ENCODE measurements at places on chromosomes 7 and 10.

GRCh38 chr7:114409750-114410149, 4.9 kb upstream of the FOXP2 start:
- DNase-seq: no peak

DNA sequence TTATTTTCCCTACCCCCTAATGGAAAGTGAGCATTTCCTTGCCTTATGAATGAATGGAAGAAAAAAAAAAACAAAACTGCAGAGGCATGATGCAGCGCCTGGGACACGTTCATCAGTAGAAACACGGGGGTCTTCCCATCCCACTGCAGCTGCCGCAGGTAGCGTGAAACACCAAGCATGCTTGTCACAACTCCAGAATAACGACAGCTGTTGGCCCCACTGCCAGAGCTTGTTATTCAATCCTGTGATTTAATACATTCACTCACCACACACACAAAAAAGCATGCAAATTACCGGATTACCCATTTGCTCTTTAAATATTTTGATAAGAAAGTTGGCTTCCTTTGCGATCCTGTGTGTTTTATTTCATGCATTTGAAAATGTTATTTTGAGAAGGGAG, 48.4 kb upstream of the GNA12 start:
- DNase-seq: no peak

GRCh38 chr10:18332048-18332447, 191.8 kb downstream of the CACNB2 start:
- DNase-seq: no peak

- DNase-seq: no peak
These were observed 11.8 kb downstream of the MACROH2A2 start for GRCh38 chr10:70064486-70064885.

- no peak for DNase-seq
These were observed 23.8 kb upstream of the FZD1 start for GRCh38 chr7:91240376-91240941.

- DNase-seq: no peak
These were observed 32.5 kb downstream of the CBX3 start for GRCh38 chr7:26233902-26234511.

DNA sequence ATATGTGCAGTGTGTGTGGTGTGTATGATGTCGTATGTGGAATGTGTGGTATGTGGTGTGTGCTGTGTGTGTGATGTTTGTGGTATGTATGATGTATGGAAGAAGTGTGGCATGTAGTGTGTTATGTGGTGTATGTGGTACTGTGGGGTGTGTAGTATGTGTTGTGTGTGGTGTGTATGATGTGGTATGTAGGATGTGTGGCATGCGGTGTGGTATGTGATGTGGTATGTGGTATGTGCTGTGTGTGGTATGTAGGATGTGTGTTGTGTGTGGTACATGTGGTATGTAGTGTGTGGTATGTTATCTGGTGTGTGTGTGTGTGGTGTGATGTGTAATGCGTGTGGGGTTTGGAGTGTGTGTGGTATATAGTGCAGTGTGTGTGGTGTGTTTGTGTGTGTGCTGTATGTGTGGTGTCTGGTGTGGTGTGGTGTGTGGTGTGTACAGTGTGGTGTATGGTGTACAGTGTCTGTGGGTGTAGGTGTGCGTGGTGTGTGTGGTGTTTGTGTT, 129.6 kb downstream of the ATP6V0E2 start:
- no peak for DNase-seq

DNA sequence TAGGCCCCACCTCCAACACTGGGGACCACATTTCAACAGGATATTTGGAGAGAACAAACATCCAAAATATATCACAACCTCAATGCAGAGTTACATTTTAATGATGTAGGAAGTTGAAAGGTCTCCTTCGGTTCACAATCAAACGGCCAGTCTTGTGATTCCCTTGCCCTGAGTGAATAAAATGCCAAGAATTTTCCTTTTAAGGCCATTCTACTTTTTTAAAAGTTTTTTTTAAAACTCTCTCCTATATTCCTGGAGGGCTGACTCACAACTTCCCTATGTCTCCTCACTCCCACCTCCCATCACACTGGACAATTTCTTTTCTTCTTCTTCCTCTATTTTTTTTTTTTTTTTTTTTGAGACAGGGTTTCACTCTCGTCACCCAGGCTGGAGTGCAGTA, 693.6 kb upstream of the AUTS2 start:
- DNase-seq: no peak

DNA sequence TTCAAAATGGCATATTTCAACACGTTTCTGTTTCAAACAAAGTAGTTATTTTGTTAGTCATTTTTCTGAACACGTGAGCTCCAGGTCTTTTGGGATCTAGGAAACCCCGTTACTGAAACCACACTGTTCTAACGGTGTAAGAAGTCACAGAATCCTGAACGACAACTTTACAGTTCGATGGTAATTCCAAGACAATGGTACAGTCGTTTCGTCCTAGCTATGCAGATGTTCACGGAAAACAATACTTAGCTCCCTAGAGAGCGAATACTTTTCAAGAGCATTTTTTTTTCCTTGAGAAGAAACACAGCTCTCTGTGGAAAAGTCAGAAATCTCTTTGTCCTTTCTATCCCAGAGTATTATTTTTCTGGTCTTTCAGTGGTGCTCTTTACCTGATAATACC, 254.1 kb downstream of the ADARB2 start:
- no peak for DNase-seq

GRCh38 chr10:116138897-116139296, 134.1 kb downstream of the GFRA1 start:
- DNase-seq: no peak

GRCh38 chr7:158246272-158246959, 341.2 kb downstream of the PTPRN2 start:
- no peak for DNase-seq

DNA sequence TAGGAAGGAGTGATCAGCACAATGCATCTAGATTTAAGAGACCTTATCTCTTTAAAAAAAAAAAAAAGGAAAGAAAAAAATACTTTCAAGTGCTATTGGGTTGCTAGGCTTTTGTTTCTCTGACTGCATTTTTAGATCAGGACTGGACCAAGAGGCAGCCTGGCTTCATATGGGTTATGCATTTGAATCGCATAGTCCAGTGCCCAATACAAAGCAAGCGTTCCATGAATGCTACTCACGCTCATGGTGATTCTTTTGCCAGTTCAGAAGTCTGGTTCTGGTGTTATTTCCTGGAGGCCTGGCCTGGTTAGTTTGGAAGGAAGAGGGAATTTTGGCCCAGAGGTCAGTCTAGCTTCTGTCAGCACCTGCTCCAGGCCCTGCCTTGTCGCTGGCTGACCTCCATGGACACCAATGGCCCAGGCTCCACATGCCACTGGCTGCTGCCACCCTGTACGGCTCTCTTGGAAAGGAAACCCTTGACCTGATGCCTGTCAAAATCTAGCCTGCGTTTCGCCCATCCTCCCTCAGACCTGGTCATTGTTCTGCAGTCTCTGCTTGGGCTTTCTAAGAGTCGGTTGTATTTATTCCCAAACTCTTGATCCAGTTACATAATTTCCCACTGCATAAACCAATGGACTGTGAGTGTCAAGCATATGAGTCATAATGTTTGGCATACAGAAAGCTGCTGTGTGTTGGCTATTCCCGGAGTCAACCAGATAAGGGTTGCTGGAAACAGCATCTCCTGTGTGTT, 74.3 kb upstream of the MKX start:
- DNase-seq: no peak

- no peak for DNase-seq
These were observed 60.6 kb downstream of the CUX1 start for GRCh38 chr7:101877882-101878591.

GRCh38 chr7:55552320-55553023, 19.8 kb downstream of the VOPP1 start:
- no peak for DNase-seq

GRCh38 chr10:72043016-72043834, 45.1 kb downstream of the SPOCK2 start:
- no peak for DNase-seq

DNA sequence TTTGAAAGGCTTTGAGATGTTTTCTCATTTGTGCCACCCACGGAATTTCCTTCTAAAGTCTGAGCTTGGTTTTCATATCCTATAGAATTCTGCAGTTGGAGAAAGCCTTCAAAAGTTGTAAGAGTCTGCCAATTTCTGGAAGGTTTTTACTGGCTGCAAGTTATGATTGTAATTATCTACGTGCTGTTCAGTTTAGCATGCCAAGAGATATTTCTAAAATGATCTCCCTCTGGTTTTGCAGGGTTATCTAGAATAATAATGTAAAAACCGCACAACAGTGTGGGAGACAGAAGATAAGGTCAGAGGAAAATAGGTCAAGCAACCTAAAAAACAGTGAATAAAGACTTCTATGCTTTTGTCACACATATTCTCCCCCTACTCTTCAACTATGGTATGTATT, 69.3 kb downstream of the MTERF1 start:
- DNase-seq: no peak

DNA sequence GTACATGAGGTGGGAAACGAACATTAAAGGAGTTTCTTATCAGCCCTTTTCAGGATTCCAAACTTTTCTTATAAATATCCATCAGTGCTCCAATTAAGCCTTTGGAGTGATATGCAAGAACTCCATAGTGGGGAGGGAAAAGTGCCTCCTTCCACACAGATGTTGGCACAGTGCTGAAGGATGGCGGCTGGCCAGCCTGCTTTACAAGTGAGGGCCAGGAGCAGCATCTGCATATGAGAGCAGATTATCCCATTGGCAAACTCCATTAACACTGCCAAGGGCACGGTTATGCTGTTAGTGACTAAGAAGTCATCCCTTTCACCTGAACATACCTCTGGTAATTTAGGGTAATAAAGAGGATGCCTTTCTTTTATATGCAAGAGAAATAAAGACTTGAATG, 543.1 kb downstream of the CNTNAP2 start:
- no peak for DNase-seq

- DNase-seq: peak; percentile 69
These were observed 40.8 kb downstream of the HK1 start for GRCh38 chr10:69318867-69319727.

DNA sequence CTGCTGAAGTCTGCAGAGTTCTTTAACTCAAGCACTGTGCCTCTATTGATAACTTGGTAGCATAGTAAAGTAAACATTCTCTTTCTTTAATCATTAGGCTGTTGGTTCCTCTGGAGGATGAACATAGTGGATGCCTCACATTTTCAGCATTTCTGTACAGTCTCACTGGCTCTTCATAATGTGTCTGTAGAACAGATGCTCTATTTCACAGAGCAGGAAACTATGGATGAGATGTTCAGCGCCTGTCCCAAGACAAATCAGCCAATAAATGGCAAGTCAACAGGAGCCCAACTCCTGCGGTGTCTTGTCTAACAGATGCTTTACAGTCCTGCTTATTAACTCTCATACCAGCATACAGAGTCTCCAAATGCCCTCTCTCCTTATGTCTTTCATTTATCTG, 36.5 kb downstream of the NRBF2 start:
- no peak for DNase-seq

DNA sequence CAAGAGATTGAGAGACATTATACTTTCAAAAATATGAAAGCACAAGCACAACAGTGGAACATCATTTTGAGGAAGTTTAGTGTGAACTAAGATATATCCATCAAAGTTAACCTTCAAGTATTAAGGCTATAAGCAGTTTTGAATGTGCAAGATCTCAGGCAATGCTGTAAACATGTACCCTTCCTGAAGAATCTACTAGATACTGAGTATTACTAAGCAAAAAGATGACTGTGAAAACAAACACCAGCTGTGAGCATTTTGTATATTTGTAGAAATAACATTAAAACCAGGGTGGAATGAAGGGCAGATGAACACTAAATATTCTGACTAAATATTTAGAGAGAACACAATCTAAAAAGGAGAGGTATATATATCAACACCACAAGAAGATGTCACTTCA, 41.3 kb upstream of the ADRA2A start:
- no peak for DNase-seq

GRCh38 chr10:86229376-86229775, 137.2 kb downstream of the GRID1 start:
- no peak for DNase-seq

DNA sequence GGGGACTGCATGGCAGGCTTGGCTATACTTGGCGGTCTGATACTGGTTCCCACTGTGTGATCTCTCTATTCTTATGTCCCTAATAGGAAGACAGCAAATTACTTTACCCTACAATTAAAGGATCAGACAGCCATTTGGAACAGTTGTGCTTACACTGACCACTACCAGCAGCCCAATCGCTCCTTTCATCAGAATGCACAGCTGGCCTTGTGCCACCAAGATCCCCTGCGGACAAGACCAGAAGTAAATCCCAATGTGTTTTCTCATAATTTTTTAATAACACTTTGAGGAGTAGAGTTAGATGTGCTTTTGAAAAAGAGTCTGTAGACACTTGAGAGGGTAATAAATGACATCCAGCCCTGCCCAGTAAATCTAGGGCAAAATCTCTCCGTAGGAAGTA, 297.2 kb upstream of the ZNF32 start:
- no peak for DNase-seq

- no peak for DNase-seq
These were observed 58.5 kb downstream of the MICU1 start for GRCh38 chr10:72567421-72567820.

DNA sequence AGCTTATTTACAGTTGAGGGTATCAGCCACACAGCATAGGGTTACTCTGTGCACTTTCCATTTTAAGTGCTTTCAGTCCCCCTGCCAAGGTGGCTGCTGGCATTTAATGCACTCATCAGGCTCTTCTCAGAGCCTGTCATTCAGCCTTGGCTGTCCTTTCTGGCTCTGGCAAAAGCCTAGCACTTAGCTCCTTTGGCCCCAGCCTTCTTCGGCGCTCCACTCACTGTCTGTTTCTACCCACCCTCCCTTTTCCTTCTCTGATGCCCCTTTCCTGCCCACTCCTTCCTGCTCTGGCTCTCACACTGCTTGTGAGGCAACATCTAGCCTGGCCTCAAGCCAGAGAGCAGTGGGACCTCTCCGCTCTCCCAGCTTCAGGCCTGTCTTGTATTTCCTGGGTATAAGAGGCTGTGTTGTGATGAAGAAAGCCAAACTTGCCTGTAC, 60.2 kb downstream of the WIPF3 start:
- DNase-seq: no peak

GRCh38 chr10:84607523-84607922, 279.1 kb downstream of the CCSER2 start:
- no peak for DNase-seq

GRCh38 chr10:67262675-67263074, 336.8 kb downstream of the LRRTM3 start:
- DNase-seq: no peak

- no peak for DNase-seq
These were observed 309.9 kb upstream of the MGMT start for GRCh38 chr10:129157185-129157584.

GRCh38 chr7:128215739-128216138, 25.3 kb upstream of the LEP start:
- DNase-seq: no peak

DNA sequence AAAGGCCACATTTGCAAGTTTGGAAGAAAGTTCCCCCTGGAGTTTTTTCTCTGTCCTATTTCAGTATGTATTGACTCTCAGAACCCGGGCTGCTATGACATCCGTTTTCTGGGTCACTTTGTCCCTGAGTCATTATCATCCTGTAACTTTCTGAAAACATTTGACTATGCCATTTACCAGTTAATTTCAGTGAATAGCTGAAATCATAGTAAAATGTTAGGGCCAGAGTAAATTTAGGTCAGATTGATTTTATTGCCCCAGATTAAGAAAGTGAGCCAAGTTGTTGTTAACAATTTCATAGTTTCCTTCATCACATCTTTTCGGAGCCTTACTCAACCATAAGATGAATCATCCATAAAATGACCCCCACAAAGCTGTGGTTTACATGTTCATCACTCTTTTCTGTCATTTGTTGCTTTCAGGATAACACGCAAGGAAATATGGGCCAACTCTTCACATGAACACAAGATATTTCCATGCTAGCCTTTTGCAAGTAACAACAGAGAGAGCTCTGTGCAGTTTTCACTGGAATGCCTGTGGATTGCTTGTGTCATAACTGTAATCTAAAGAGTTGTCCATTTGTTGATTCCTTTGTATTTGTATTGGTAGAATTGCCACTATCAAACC, 3.9 kb upstream of the MACC1 start:
- DNase-seq: no peak
